ENCODE measurements at places on chromosomes 7 and 10.

DNA sequence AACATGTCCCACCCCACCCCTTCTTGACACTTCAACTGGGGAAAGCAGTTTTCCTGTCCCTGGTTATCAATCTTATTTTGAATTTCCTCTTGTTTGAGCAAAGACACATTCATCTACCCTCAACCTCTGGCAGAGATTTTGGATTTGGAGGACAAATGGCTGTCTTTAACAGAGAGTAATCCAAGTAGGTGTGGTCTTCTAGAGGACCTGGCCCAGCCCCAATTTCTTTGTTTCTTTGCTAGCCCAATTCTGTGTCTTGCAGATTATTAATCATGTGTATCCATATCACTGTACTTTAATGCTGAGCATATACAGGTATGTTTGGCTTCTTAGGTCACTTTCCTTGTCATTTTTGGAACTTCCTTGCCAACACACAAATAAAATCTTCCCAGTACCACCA lies 58.8 kb upstream of the ADCY1 start:
- no peak for DNase-seq

DNA sequence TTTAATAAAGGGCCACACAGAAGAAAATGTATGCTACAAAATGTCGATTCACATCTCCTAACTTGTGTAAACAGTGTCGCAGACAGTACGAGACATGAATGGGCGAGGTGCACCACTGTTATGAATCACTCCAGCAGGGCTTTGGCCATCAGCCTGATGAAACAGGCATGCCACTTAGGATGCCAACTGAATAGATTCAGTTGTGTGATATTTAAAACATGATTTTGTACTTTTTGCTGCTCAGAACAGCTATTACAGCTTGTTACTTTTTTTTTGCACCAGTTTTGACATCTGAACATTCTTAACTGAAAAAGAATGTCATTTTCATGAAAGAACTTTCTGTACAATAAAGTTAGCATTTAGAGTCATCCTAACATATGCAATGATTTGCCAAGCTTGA lies 138.1 kb downstream of the VTI1A start:
- DNase-seq = no peak

DNA sequence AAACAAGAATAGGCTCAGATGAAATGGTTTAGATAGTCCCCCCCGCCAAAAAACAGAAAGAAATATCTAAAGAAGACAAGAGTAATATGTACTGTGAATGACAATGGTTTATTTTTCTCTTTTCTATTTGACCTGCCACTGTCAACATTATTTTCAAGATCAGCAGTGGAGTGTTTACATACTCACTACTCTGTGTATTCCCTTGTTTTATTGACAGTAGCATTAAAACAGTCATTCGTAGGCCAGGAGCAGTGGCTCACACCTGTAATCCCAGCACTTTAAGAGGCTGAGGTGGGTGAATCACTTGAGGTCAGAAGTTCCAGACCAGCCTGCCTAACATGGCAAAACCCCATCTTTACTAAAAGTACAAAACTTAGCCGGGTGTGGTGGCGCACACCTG lies 245.3 kb upstream of the SLC26A5 start:
- no peak for DNase-seq

- DNase-seq = no peak
Measured at GRCh38 chr10:71260622-71261325, 48.4 kb downstream of the UNC5B start.

GRCh38 chr7:34091321-34091917 lies 186.1 kb downstream of the BMPER start:
- no peak for DNase-seq

- DNase-seq = no peak
Measured at GRCh38 chr10:22761569-22762220, 47.3 kb upstream of the PIP4K2A start.

DNA sequence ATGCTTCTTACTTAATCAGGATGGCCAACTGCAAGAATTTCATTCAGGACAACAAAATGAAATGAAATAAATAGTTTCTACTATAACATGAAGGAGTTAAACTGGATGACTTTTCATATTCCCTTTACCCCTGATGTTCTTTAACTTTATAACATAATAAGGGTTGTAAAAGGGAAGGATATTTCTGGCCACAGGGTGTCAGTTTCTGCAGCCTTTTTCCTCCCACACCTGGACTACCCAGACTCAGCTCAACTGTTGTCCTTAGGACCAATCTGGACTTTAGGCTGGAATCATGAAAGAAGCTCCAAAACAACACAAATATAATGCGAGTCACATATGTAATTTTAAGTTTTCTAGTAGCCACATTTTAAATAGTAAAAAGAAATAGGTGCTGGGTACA lies 43.4 kb downstream of the PRPS1L1 start:
- DNase-seq = no peak

GRCh38 chr10:43090664-43091063 lies 13.8 kb downstream of the RET start:
- no peak for DNase-seq

- no peak for DNase-seq
Measured at GRCh38 chr7:138871065-138871813, 73.2 kb upstream of the ATP6V0A4 start.

DNA sequence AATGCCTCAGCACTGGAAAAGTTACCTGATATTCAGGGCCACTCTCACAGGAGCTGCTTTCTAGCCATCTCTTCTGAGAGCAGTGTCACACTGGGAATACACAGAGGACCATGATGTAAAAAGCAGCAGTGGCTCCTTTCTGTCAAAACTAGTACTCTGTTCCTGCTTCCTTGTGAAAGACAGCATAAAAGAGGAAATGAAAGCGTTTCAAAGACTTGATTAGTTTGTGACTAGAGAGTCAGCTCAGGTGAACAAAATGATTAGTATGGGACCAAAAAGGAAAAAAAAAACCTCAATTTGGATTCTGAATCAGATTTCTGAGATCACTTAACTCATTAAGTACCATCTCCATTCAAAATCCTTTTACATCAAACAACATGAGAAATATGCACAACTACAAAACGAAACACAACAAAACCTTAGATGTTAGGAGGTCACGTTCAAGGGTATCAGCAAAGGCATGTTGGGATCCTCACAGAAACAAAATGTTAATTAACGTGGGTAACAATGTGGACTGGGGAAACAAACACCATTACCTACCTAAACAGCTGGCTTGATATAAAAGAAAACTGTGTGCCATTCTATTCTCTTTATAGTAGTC lies 103.7 kb downstream of the MACC1 start:
- DNase-seq = no peak

DNA sequence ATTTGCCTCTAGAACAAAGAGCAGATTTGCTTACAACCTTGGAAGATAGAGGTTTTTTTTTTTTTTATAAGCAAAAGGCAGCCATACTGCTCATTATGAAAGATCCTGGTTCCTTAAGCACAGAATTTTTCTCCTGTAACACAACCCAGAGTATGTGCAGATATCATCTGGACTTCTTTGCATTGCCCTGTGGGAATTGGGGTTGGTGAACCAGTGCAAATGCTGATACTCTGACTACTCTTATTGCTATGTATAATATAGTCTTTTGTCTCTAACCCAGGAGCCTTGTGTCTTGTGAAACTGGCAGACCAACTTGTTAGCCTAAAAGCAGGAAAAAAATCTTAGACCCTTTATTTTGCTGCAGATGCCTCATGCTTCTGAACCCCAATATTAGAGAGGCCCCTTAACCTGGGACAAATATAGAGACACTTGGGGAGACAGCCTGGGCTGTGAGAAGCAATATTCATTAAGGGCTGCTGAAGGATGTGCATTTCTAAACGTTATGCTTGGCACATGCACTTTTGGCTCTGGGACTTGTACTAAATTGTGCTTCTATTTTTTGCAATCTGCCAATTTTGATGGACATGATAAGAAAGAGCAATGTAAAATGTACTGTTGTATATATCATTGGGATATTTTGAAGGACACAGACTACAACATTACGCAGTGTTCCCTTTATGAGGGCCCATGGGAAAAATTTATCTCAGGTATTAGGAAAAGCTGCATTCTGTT lies 78.9 kb downstream of the ANLN start:
- DNase-seq = no peak

DNA sequence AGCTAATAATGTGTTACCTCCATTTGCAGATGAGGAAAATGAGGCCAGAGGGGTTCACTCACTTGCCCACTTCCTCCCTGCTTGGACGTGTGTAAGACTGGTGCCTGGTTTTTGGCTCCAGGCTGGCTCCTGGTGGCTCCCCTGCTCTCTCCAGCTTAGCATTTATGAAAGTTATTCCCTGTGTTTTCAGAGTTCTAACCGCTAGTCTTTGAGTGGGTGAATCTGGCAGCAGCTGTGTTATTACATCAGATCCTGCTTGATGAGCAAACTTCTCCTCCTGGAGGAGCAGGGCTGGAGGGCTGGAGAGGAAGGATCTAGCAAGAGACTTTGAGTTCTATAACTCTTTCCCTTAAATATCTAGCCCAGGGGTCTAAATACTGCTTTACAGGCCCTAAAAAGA lies 80.9 kb upstream of the AGBL3 start:
- DNase-seq = no peak

DNA sequence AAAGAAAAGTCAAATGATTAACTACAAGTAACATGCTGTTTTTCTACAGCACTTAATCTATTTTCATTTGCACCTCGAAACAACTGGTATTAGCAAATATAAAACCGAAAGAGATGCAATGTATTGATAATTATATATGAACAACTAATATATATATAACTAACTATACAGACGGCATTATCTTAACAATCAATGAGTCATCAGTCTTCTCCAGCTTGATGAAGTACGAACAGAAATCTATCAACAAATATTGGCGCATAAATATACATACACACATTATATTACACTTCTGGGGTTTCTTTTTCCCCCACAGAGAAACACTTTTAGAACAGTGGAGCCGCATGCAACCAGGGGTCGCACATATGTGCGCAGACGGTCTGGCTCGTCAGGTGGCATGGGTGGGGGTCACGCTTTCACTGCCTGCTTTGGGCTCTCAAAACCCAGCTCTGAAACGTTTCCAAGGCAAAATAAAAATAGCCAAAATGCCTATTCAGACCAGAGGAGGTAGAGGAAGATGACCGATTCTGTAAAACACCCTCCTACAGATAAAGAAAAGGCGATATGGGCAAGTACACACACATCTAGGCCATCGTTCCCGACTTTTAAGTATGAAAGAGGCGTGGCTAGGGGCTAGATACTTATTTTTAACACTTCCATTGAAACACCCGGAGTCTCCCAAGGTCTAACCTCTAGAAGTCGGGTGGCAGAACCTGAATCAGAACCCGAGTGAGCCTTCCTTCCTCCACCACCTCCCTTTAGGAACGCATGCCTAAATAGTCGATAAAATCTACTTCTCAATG lies 1.7 kb downstream of the ARHGAP12 start:
- no peak for DNase-seq

GRCh38 chr7:140358412-140359051 lies 39.8 kb downstream of the SLC37A3 start:
- peak; percentile 54 for DNase-seq

- DNase-seq = no peak
Measured at GRCh38 chr7:27171637-27172314, 2.3 kb downstream of the HOXA10 start.

- DNase-seq = no peak
Measured at GRCh38 chr7:904847-905246, 28.5 kb downstream of the GET4 start.

DNA sequence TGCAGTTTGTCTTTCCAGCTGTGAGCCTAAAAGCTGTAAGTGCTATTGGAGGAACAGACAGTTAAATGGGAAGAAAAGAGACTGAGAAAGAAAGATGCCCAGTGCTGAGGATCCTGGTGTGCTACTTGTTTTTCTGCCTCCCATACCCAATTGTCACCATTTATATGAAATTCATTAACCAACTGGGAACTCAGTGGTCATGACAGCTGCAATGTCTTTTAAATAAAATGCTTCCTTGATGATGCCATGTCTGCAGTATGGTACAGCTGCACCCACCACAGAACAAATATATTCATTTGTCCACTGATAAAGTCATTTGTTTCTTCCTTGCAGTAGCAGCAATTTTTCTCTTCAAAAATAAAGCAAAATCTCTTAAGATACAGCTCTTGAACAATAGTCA lies 15.6 kb upstream of the RTKN2 start:
- DNase-seq = no peak

All from stimulated activated naive CD4-positive, alpha-beta T cell treated with Interleukin-2 at 50 U/mL for 16 hours (primary cell).